NCI-H2171 (cell line): ENCODE measurements at places on chromosomes 1 and 21.

DNA sequence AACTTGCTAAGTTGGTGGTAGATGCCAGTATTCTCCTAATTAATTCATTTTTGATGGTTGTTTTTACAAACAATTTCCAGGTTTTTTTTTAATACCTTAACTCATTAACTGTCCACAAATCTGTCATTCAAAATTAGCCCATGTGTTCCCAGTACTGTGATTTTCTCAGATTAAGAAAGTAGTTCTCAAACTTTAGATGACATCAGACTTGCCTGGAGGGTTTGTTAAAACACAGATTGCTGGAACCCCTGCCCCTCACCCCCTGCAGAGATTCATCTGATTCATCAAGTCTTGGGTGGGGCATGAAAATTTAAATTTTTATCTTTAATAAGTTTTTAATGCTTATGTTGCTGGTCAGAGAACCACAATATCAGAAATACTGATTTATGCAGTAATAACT lies 130.5 kb downstream of the BACH1 start:
- no peak for DNase-seq

- no peak for DNase-seq
Observed at GRCh38 chr1:39632682-39633417, 6.6 kb downstream of the HEYL start.

DNA sequence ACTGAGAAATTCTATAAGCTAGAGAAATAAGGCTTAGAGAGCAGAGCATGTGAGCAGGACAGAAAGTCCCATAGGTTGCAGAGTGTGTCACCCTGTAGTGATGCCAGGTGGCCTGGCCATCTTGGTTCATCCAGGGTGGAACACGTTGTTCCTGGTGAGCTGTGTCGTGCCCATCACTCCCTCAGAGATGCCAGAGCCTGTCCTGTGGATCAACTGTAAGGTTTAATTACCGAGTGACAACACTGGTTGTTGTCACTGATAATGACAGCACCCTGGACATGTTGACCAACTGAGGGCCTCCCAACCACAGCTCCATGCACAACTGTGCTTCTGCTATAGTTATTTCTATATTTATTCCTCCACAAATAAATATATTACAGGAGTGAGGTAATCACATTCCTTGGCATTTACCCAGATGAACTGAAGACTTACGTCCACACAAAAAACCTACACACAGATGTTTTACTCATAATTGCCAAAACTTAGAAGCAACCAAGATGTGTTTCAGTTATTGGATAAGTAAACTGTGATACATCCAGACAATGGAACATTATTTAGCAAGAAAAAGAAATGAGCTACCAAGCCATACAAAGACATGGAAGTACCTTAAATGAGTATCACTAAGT lies 6.2 kb downstream of the C1orf198 start:
- DNase-seq: no peak

DNA sequence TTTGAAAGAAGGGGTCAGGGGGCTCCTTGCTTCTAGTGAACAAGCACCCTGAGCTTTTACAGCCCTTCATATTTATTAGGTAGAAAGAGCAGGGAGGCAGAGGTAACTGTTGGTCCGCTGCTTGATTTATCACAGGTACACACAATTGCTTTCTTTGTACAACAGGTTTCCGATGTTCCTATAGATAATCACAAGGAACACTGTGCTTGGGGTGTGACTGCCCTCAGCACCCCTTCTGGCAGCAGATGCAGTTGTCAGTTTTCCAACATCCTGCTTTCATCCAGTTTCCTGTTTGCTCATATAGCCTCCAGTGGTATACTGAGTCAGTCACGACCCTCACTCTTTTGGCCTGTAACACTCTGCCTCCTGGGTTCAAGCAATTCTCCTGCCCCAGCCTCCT lies 40.6 kb downstream of the SCP2 start:
- no peak for DNase-seq

- DNase-seq: no peak
Observed at GRCh38 chr1:60906526-60906925, 175.8 kb upstream of the NFIA start.

- no peak for DNase-seq
Observed at GRCh38 chr1:25100151-25100833, 132.0 kb downstream of the SYF2 start.

GRCh38 chr1:20083178-20083944 lies 13.4 kb downstream of the PLA2G5 start:
- DNase-seq: no peak

DNA sequence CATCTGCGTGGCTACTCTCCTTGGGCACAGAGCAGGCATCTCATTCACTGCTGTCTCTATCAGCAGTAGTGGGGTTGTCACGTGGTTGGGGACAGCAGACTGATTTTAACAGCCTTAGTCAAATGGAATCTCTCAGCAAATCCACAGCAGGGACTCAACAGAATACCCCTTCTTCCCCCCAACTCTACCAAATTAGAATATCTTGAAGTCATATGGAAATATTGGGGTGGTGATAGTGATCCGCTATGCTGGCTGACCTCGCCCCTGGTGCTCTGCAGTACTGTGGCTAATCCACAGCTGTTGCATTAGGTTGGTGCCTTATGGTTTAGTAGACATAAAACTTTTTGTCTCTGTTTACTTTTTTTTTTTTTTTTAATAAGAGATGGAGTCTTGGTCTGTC lies 23.9 kb downstream of the HHAT start:
- no peak for DNase-seq

DNA sequence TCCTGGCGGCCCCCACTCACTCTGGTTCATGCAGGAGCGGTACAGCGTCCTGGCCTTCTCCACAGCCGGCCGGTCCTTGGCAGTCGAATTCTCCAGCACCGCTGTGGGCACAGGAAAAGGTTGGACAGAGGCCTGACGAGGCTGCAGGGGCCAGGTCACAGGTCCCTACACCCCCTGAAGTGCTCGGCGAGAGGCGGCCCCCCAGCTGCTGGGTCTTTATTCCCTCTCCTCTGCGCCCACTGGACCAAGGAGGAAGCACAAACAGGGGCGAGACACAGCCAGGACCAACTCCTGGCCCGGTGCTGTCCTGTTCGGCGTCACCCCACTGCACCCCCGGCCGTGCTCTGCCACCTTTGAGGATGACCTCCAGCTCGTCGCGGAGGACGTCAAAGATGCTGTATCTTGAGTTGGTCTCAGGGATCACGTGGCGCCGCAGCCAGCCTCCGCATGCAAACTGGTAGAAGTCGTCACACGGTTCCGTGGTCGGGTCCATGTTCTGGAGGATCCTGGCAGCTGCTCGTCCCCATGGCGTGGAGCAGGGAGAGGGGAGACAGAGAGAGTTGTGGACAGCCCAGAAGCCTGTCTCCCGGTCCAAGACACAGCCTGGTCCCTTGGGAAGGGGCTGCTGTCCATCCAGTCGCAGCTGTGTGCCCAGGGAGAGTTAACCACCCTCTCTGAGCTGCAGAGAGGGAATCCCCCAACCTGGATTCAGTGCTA lies 22.9 kb downstream of the PRXL2B start:
- no peak for DNase-seq

GRCh38 chr1:187716160-187716559 lies 887.4 kb downstream of the PLA2G4A start:
- DNase-seq: no peak

GRCh38 chr21:42609811-42610210 lies 43.6 kb upstream of the PDE9A start:
- DNase-seq: no peak

DNA sequence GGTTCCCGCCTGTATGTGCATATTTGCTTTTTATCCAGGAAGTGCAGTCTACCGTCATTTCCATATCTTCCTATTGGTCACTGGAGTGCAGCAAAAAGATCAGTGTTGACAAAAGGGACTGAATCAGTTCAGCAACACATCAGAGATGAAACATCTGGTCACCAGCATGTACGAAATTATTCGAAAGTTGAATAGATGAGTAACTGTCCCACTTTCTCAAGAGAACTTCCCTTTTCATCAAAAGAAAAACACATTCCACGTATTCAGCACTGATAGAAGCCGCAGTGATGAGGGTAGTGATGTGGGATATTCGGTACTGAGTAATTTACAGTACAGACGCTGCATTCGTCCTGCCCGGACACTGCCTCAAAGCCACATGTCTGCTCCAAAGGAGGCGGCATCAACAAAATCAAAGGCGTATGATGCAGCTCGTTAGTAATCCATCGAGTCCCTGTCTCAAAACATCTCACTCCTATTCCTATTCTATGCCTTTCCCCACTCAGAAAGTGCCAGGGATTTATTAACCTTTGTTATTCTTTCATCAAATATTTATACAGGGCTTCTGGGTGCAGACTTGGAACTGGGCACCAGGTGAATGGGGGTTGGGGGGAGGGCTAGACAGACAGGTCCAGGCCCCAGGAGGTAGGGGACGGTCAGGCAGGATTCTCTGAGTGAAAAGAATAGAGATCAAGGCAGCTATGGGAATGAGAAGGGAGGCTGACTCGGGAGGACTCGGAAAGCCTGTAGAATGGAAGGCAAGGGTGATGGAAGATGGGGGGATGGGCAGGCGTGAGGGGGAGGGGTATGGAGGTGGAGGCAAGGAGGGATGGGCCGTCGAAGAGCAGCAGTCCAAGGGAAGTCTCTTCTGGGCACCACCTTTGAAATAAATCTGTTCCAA lies 79.5 kb upstream of the SLC45A1 start:
- DNase-seq: no peak

DNA sequence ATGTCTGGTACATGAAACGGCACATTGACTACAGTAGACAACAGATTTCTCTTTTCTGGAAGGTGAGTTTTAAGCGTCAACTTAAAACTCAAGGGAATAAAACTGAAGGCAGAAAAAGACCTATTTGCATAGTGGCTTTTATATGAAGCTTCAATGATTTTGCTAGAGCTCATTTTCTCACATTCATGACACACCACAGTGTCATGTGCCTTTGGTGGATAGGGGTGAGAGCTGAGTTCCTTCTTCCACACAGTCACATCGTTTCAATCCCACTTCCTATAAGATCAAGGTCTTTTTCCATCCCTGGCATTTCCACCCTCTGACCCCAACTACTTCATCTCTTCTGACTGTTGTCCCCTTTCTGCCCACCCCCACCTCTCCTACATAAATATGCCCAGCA lies 31.0 kb downstream of the IL12RB2 start:
- no peak for DNase-seq

GRCh38 chr21:34498623-34499022 lies 13.4 kb downstream of the KCNE1 start:
- no peak for DNase-seq

DNA sequence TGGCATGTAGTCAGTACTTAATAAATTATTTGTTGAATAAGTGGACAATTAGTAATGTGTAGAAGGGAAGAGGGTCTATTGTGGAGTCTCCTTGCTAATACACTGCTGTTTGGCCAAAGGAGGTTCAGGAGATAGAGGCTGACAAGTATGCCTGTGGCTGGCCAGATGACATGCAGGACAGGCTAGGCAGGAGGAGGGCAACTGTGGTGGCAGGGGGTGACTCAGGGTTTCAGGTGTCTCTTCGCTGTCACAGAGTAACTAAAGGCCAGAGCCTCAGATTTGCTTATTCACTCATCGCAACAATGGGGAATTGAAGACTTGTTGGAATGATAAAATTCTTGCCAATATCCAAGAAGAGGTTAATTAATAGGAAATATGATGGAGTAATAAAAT lies 33.1 kb downstream of the THRAP3 start:
- DNase-seq: no peak
